ENCODE measurements at places on chromosomes 16 and 17. TPM values are rescaled to one million over a fixed set of nuclear protein-coding genes. Genes with fewer than 3 reads are reported as not detected.
A peak's percentile ranks its signal among the peaks of the same experiment; 100 is the strongest.

The RBFOX1 gene
- total RNA-seq: 0.43 TPM

The KRTAP29-1 gene
- not detected for total RNA-seq

DNA sequence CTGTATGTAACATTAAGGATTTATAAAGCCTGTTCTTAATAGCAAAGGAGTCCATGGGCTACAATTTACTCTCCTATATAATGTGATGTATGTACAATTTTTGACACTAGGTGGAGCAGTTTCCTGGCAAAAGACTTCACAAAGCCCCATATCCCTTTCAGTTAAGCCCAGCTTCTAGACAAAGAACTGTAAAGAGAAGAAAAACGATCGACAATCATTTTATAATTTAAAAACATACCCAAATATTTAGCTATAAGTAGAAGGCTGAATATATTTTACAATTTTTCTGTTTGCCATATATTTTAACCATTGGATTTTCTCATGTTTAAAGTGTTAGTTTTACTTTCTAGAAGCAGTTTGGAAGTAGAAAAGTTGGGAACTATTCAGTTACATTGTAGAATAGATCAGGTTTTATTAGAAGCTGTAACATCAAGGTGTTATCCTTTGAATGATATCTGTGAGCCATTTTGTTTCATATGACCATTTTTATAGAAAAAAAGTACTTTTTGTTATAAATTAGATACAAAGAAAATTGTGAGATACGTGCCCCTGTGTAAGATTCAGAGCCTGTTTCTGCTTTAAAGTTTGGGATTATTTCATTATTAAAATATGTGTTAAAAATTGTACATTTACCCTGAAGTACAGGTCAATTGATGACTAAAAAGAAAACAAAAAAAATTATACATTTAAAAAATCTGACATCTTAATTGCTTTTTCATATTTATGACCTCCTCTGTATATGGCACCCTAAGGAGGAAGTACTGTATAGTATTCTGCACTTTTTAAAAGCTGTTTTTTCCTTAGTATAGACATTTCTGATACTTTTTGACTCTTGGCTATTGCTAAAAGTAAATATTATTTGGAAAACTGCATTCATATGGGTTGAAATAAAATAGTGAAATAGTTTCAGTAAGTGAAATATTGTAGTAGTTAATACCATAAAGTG is 46.3 kb downstream of the VMP1 start:
- DNase-seq: peak; percentile 73

GRCh38 chr16:1762196-1762878 is 9.0 kb downstream of the NME3 start:
- no peak for DNase-seq

The KRTAP1-3 gene
- total RNA-seq: not detected

The NACA2 gene
- not detected for total RNA-seq

DNA sequence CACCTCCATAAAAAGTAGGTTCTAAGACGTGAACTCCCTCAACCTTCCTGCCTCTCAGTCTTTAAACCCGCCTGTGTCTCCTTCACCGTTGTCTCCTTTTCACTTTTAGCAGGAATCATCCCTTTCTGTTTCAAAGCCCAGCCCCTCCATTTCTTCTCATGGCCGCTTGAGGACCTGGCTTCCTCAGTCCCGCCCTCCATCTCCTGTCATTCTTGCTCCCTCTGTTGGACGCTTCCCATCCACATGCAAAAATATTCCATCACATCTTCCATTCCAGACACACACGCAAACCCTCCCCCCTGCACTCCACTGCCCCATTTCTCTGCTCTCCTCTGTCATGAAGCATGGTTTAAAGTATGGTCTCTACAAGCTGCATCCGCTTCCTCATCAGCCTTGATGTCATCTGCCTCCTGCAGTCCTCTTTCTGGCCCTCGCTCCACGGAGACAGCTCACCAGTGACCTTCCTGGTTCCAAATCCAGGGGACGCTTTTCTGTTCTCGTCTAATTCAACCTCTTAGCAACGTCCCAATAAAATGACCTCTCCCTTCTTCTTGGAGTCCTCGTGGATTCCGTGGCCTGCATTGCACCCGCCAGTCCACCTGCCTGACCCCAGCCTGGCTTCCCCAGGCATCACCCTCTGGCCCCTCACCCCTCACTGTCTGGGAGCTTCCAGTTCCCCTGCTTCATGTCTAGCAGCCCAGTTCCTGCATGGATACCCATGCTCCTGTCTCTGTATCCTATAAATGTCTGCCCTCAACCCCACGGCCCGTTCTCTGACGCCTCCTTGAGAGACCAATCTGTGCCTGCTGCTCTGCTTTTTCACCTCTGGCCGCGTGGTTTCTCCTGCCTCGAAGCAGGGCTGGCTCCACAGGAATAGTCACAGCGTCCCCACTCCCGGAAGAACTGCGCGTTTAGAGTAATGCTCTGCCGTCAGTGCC is 26.2 kb downstream of the ANKRD40 start:
- DNase-seq: peak; percentile 67
